Caudate nucleus (tissue), 63 donors: ENCODE measurements at places on chromosomes 4 and X.

GRCh38 chr4:114998316-114998715 is 115.1 kb downstream of the NDST4 start:
- DNase-seq: no peak

- DNase-seq: no peak
These were observed 53.5 kb downstream of the TMEM131L start for GRCh38 chr4:153519687-153520086.

- DNase-seq: no peak
These were observed 34.7 kb downstream of the RTL3 start for GRCh38 chrX:78624426-78624825.

DNA sequence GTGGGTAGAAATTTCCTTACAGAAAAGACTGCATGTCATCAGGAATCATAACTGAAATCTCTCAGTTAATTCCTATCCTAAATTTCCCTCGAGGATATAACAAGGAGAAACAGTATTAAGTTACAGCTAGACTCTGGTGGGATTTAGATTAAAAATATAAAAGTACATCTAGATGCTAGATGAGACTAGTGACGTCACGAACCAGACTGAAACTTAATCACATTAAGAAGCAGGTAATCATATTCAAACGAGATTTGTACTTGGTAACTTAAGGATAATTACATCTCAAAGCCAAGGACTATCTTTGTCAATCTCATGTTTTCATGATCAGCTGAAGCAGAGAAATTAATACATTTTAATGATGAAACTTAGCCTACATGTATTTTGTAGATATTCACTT is 130.6 kb downstream of the MTNR1A start:
- no peak for DNase-seq

DNA sequence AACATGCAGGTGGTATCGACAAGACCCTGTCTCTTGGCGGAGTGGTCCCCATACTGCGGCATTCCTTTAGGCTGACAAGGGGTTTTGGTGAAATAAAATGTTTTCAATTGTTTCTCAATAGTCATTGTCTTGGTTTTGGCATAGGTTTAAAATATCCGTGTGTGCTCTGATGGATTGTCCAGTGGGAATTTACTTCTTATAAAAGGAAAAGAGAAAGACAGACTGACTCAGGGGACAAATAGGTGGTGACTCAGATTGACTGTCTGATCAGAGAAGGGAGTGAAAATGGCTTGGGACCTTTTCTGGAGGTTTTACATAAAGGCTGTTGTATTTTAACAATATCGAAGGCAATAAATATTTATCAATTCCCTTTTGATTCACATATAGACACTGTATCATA is 129.8 kb downstream of the SORBS2 start:
- DNase-seq: no peak

GRCh38 chr4:85544751-85545150 is 69.8 kb downstream of the ARHGAP24 start:
- no peak for DNase-seq

DNA sequence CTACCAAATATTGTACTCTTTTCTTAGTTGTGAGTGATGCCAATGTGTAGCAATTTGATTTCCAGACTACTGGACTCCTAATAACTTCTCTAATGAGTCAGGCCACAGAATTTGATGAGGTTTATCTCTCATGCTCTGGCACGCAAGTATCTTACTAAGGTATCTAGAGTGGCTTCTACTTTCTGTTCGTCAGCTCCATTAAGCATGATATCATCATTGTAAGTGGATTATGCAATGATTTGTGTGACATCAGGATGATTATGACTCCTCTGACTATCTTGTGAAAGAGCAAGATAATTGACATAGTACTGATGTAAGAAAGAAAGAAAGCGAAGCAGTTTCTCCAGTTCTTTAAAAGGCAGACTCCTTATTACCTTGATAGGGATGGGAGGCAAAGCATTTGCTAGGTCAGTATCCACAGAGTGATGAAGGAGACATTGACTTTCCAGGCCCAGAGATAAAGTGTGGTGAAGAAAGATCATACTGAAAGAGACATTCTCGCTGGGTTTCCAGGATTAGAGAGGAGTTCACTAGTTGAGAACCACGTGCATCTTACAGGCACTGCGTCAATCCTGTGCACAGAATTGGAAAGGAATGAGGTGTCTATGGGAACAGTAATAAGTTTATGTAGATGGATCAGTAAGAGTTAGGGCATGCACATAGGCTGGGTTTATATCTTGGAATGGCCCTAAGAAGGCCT is 161.9 kb upstream of the STK26 start:
- no peak for DNase-seq
